Germinal center (tissue), 1 donor: ENCODE measurements at places on chromosomes 12 and 14.

GRCh38 chr14:76662580-76662979 lies 98.7 kb upstream of the VASH1 start:
- no peak for DNase-seq

DNA sequence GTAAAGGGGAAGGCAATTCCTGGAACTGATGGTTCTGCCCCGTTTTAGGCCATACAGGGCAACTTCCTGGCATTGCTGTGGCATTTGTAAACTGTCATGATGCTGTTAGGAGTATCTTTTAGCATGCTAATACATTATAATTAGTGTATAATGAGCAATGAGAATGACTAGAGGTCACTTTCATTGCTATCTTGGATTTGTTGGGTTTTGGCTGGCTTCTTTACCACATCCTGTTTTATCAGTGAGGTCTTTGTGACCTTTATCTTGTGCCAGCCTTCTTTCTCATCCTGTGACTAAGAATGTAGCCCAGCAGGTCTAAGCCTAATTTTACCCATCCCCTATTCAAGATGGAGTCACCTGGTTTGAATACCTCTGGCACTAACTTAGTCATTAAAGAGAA lies 51.2 kb downstream of the TESPA1 start:
- no peak for DNase-seq

DNA sequence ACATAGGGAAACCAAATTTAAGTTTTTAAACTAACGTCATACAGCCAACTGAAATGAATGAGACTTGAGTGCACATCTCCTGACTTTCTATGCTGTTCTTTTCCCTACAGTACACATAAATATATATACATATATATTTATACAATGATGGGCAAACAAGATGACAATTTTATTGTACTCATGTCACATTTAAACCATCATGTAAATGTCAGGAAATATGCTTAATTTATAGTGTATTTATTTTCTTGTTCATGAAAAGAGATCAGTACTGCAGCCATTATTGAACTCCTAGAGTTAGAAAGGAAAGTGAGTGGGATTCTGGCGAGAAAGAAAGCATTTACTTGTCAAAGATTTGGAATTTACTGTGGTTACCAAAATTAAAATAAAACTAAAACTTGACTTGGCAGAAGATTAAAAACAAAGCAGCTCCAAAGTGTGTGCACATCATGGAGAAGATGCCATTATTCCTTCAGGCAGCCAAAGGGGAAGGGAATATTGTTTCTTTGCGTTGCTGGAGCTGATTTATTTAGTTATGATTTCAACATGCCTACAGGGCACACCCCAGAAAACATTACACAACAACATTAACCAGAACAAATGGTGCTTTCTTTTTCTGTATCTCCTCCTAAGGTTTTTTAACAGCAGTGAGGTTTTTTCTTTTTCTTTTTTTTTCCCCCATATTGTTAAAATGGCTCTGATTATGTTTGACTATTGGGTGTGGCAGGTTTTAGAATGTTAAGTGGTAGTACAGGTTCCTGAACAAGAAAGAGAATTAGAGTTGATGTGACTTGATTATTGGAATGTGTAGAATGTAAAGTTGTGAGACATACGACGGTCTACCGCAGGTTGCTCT lies 144.6 kb downstream of the RAD51B start:
- no peak for DNase-seq

GRCh38 chr14:38138473-38139138 lies 69.1 kb upstream of the SSTR1 start:
- no peak for DNase-seq

DNA sequence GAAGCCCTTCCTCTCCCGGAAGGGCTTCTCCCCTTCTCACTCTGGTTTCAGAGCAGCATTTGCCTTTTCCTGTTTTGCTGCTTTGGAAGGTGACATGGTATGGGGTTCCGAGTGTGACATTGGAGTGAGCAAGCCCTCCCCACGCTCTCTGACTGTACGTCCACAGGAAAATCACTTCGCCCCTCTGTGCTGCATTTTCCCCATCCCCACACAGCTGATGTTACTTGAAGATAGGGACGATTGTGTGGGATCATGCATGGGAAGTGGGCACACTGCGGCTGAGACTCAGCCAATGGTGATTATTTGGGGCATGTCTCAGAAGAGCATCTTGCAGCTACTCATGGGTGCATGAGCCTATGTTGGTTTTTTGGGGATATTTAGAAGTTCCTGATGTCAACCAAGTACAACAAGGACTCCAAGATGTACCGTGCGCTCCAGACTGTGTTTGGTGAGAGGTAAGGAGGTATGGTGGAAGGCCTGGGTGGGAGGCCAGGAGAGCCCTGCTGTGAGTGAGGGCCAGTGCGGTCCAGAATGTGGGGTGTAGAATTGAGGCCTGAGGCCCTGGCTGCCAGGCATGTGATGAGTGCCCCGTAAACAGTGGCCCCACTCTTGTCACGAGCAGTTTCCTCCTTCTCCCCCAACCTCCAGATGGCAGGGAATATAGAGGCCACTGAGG lies 15.1 kb downstream of the CYP46A1 start:
- no peak for DNase-seq

- no peak for DNase-seq
Measured at GRCh38 chr12:57046947-57047890, 2.7 kb downstream of the MYO1A start.

DNA sequence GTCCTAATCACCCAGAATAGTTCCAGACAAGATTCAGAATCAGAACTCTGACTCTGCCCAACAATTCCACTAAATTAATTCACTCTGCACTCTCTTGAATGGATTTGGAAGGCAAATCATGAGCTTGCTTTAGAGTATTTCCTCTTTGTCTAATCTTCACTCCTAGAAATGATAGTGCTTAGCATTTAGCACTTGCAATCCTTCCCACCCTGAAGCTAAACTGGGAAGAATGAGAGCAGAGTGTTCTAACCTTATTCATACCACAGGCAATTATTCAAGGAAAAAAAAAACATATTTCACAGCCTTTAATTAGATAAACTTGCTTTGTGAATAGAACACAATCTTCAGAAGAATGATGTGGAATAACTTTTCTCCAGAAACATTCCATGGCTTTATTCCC lies 264.6 kb downstream of the PAWR start:
- DNase-seq: no peak

- DNase-seq: no peak
Measured at GRCh38 chr14:53180272-53181221, 27.4 kb upstream of the DDHD1 start.

GRCh38 chr14:102777711-102778337 lies 575 bp downstream of the TRAF3 start:
- DNase-seq: no peak

- DNase-seq: no peak
Measured at GRCh38 chr14:102580550-102581110, 11.8 kb upstream of the RCOR1 start.

- DNase-seq: no peak
Measured at GRCh38 chr14:53670701-53671100, 285.9 kb downstream of the BMP4 start.

- DNase-seq: no peak
Measured at GRCh38 chr14:74611650-74612349, at the start of gene LTBP2. LTBP2 (minus strand) TSS chr14:74612237; CDS start chr14:74611944, 293 bp downstream.

- no peak for DNase-seq
Measured at GRCh38 chr12:113534555-113534954, 62.9 kb upstream of the LHX5 start.

GRCh38 chr14:75232191-75232590 lies 46.4 kb upstream of the FOS start:
- DNase-seq: no peak

DNA sequence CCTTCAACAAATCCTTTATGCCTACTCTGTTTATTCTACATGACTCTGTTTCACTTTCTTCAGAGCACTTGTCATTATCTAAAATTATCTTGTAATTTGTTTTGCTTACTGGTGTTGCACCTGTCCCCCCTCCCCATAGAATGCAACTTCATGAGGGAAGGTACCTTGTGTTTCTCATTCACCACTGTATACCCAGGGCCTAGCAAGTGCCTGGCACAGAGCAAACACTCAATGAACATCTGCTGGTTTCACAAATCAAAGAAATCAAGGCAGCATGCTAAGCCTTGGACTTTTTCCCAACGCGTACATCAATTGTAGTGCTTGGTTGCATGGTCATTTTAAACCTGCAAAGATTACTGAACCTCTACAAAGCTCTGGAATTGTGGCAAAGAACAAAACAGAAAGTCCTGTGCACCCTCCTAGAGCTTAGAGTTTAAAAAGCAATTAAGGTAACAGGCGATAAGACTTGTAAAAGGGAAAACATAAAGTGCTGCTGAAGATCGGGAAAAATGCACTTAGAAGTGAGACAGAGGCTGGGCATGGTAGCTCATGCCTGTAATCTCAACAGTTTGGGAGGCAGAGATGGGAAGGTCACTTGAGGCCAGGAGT lies 479.1 kb downstream of the MED13L start:
- DNase-seq: no peak

- DNase-seq: no peak
Measured at GRCh38 chr14:60183741-60184140, 18.5 kb upstream of the DHRS7 start.

DNA sequence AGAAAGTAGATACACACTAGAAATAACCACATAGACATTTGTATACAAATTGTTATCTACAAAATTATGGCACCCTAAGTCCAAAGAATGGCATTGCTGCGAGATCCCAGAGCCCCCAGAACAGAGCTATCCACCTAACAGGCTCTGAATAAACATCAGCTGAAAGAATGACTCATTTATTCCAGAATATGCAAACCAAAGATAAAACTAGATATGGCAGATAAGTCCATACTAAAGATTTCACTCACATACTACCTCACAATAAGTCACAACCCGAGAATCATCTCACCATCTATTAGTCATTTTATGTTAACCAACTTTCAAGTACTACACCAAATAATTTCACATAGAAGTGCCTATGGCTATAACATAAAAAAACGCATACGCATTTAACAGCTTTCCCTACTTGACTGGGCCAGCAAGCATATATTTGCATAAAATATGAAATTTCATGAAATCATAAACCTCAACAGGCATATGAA lies 5.6 kb downstream of the CNIH1 start:
- peak; percentile 23 for DNase-seq

DNA sequence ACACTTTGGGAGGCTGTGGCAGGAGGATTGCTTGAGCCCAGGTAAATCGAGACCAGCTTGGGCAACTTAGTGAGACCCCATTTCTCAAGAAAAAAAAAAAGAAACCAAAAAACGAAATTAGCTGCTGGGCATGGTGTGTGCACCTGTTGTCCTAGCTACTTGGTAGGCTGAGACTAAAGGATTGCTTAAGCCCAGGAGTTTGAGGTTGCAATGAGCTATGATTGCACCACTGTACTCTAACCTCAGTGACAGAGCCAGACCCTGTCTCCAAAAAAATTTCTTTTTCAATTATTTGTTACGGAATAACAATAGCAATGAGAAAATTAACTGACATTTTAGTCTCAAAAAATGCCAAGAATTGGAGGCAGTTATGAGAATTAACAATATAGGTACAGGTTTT lies 128.0 kb downstream of the CCDC91 start:
- no peak for DNase-seq

DNA sequence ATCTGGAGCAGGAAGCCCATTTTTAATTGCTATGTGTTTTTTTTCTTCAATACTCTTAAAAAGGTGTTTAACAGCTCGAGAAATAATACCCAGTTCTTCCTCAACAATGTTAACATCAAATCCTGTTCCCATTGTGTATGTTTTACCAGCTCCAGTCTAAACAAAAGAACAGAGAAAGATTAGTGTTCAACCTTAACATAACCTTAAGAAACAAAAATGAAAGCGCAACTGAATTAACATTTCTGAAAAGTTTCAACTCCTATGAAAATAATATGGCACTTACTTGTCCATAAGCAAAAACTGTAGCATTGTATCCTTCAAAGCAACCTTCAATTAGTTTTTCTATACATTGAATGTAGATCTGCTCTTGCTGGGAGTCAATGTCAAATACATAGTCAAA lies 73.2 kb downstream of the KIF21A start:
- DNase-seq: no peak

DNA sequence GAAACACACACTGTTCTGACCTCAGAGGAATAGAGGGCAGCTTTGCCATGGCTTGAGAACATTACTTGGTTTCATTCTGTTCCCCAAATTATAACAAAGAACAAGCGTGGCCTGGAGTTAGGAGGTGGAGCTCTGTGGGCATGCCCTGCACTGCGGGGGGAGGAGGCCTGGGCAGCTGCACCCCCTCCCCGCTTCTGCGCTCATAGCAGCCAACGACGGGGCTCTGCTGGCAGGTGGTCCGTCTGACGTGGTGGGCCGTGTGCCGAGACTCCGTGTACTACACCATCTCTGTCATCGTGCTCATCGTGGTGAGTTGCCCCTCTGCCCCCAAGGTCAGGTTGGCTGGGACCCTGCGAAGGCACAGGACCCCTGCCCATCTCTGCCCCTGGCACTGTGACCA lies 70.4 kb upstream of the RIN3 start:
- DNase-seq: no peak

- DNase-seq: no peak
Measured at GRCh38 chr12:89355243-89356068, 3.2 kb upstream of the DUSP6 start.

DNA sequence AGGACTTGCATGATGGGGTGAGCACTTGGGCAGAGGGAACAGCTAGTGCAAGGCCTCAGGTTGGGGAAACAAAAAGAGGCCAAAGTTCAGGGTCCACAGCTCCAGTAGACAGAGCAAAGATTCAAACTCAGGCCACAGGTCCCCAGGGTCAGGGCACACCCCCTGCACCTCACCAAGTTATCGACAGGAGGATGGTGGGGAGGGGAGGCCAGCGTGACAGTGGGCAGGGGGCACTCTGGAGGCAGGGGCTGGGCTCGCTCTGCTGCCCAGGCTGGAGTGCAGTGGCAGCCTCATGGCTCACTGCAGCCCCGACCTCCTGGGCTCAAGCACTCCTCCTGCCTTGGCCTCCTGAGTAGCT lies 32.4 kb upstream of the ULK1 start:
- no peak for DNase-seq

- no peak for DNase-seq
Measured at GRCh38 chr14:24954037-24954699, 95.8 kb downstream of the STXBP6 start.

GRCh38 chr12:29157486-29157946 lies 8.4 kb downstream of the FAR2 start:
- no peak for DNase-seq

- peak; percentile 71 for DNase-seq
Measured at GRCh38 chr12:47740606-47741339, 15.5 kb upstream of the ENDOU start.

DNA sequence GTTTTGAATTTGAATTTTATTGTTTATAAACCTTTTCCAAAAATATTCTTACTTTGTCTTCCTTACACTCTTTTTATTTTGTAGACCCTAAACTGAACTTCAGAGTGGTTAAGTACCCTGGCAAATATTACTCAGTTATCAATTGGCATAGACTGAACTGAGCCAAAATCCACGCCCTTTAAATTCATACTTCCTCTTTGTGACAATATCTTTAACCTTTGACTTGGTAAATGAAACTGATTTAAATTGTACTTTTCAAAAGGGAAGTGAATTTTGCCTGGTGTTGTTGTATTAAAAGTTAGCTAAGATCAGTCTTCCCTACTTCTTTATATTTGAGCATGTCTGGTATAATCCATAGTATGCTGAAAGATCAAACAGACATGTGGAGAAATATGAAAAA lies 184.3 kb upstream of the USP15 start:
- DNase-seq: no peak

- no peak for DNase-seq
Measured at GRCh38 chr12:65798918-65799317, 25.4 kb upstream of the HMGA2 start.

GRCh38 chr14:94403312-94403932 lies 15.0 kb upstream of the SERPINA1 start:
- DNase-seq: no peak
